ENCODE measurements at places on chromosomes 16 and 17.

DNA sequence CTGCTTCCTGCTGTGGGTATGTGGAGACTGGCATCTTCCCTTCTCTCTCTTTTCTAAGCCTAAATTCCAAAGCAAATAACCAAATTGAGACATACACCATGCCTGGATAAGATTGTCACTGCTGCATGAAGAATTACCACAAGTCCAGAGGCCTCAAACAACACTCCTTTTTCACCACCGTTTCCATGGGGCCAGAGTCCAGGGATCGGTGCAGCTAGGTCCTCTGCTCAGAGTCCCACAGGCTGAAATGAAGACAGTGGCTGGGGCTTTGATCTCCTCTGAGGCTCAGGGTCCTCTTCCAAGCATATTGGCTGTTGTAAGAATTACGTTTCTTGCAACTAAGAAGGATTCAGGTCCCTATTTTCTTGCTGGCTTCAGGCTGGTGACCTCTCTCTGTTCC lies 130.4 kb downstream of the SLC39A11 start:
- no peak for DNase-seq

GRCh38 chr16:424033-424622 lies 1.3 kb upstream of the RAB11FIP3 start:
- no peak for DNase-seq

- no peak for DNase-seq
Observed at GRCh38 chr17:38875477-38876075, 5.7 kb downstream of the LASP1 start.

GRCh38 chr17:36863676-36864612 lies 73.3 kb upstream of the LHX1 start:
- DNase-seq = no peak

DNA sequence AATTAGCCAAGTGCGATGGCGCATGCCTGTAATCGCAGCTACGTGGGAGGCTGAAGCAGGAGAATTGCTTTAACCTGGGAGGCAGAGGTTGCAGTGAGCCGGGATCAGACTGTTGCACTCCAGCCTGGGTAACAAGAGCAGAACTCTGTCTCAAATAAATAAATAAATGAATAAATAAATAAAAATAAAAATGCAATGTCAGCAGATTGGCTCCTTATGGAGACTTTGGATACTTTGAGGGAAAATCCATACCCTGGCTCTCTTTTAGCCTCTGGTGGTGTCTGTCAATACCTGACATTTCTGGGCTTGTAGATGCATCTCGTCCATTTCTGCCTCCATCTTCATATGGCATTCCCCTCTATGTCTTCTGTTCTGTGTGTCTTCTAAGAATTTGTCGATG lies 66.7 kb downstream of the RBFOX1 start:
- no peak for DNase-seq

GRCh38 chr16:74556375-74556922 lies 50.5 kb downstream of the GLG1 start:
- no peak for DNase-seq

All from activated CD4-positive, alpha-beta T cell treated with anti-CD3 and anti-CD28 coated beads for 24 hours (primary cell).